Transverse colon (tissue), 4 donors: ENCODE measurements at places on chromosomes 4 and X. TPM values are rescaled to one million over a fixed set of nuclear protein-coding genes. Genes with fewer than 3 reads are reported as not detected.

PCDH10 gene
- total RNA-seq, result 0.48 TPM

STATH gene
- not detected for total RNA-seq

SUPT20HL2 gene
- not detected for total RNA-seq

SSX2 gene
- total RNA-seq, result not detected

RBM3 gene
- total RNA-seq, result 151 TPM

MAGEC3 gene
- total RNA-seq, result not detected

DMRTC1B gene
- not detected for total RNA-seq

REELD1 gene
- total RNA-seq, result 1.4 TPM

DNA sequence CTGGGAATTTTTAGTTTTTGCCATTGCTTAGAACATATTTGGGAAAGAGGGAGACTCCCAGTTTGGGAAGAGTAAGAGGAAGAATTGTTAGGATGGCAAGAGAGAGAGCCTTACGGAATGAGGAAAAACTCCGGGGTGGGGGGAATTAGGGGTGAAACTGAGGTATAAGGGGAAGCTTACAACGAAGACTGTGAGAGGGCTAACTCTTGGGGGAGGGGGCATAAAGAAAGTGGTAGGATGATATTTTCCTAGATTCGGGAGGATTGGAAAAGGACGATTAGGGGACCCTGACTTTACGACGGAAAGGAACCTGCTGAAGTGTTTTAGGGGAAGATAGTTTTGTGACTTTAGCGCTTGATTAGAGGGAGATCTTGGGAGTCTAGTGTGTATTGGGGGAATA, 86.2 kb upstream of the HPRT1 start:
- no peak for DNase-seq
- H3K4me3 ChIP-seq, result peak overlapping the region; percentile 84

DNA sequence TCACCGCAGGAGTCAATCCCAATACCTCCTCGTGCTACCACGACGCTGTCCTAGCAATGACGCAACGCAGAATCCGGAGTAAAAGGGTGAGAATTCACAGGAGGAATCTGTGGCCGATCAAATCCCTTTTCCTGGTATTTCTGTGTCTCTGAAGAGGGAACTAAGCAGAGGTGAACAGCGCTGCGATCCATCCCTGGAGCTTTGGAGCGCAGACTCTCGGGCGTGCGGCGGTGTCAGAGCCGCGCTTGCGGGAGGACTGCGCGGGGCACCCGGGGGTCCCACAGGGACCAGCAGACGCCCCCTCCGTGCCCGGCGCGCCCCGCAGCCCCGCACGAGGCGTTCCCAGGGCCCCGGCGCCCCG, 17.2 kb upstream of the ZNF718 start:
- H3K27me3 ChIP-seq, result peaks cover 41% of the 10 kb centered on the region
- no peak overlapping the region for H3K4me3 ChIP-seq
- no peak for DNase-seq
- no peaks in the 10 kb centered on the region for H3K36me3 ChIP-seq
- no peak overlapping the region for H3K27ac ChIP-seq

GRCh38 chr4:70902577-70903290, 565 bp downstream of the MOB1B start:
- no peaks in the 10 kb centered on the region for H3K36me3 ChIP-seq
- H3K4me3 ChIP-seq, result peak overlapping the region; percentile 72
- peaks cover 13% of the 10 kb centered on the region for H3K4me1 ChIP-seq
- peak overlapping the region; percentile 91 for H3K27ac ChIP-seq
- no peak for DNase-seq

GRCh38 chr4:3784454-3785291, 18.5 kb downstream of the ADRA2C start:
- DNase-seq, result no peak
- no peaks in the 10 kb centered on the region for H3K36me3 ChIP-seq
- H3K4me3 ChIP-seq, result no peak overlapping the region
- H3K27ac ChIP-seq, result no peak overlapping the region

- H3K4me3 ChIP-seq, result no peak overlapping the region
- no peaks in the 10 kb centered on the region for H3K4me1 ChIP-seq
- no peaks in the 10 kb centered on the region for H3K36me3 ChIP-seq
- no peaks in the 10 kb centered on the region for H3K27me3 ChIP-seq
- H3K27ac ChIP-seq, result no peak overlapping the region
Observed at GRCh38 chrX:30597216-30598012, 19.8 kb upstream of the TASL start.

DNA sequence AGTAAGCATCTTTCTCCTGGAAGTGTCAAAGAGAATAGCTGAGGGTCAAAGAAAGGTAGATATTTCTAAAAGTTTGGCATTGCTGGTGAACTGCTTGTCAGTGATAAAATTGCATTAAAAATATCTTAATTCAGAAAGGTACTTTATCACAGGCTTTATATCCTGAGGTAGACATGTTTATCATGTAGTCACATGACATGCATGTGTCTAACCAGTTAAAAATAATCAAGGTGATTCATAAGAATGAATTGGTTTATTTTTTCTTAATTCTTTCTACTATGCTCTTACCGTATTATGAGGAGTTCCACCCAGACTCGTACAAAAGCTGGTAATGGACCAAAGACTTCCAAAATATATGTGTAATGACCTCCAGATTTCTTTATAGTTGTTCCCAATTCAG, 6.1 kb downstream of the SLC7A11 start:
- no peak for DNase-seq
- H3K4me1 ChIP-seq, result no peaks in the 10 kb centered on the region
- no peak overlapping the region for H3K27ac ChIP-seq
- no peaks in the 10 kb centered on the region for H3K27me3 ChIP-seq
- H3K36me3 ChIP-seq, result no peaks in the 10 kb centered on the region

DNA sequence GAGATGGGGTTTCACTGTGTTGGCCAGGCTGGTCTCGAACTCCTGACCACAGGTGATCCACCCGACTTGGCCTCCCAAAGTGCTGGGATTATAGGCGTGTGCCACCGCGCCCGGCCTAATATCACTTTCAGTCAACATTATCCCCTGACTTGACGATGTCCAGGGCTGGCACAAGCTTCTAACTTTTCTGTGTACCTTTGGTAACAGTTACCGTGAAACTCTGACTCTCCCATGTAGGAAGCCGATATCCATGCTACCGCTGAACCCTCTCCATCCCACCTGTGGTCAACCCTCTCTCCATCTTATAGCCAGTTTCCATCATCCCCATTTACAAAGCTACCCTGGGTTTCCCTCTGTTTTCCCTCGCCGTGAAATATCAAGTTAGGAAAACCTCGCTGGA, 77.5 kb downstream of the CRLF2 start:
- DNase-seq, result no peak
- no peaks in the 10 kb centered on the region for H3K27me3 ChIP-seq
- H3K4me3 ChIP-seq, result no peak overlapping the region
- H3K4me1 ChIP-seq, result no peaks in the 10 kb centered on the region
- H3K36me3 ChIP-seq, result no peaks in the 10 kb centered on the region

GRCh38 chr4:184475498-184475897, 1.1 kb upstream of the IRF2 start:
- no peak for DNase-seq
- H3K27me3 ChIP-seq, result no peaks in the 10 kb centered on the region
- no peaks in the 10 kb centered on the region for H3K36me3 ChIP-seq
- H3K27ac ChIP-seq, result peak overlapping the region; percentile 100
- H3K4me1 ChIP-seq, result peaks cover 45% of the 10 kb centered on the region

- no peaks in the 10 kb centered on the region for H3K4me1 ChIP-seq
- no peak overlapping the region for H3K27ac ChIP-seq
- H3K36me3 ChIP-seq, result no peaks in the 10 kb centered on the region
- DNase-seq, result no peak
- H3K4me3 ChIP-seq, result no peak overlapping the region
Observed at GRCh38 chr4:36652857-36653256, 371.4 kb downstream of the DTHD1 start.

GRCh38 chr4:163171590-163171989, 4.9 kb upstream of the NAF1 start:
- H3K36me3 ChIP-seq, result no peaks in the 10 kb centered on the region
- peaks cover 10% of the 10 kb centered on the region for H3K27me3 ChIP-seq
- no peaks in the 10 kb centered on the region for H3K4me1 ChIP-seq
- DNase-seq, result no peak

GRCh38 chr4:153497988-153498967, 32.1 kb downstream of the TMEM131L start:
- no peaks in the 10 kb centered on the region for H3K27me3 ChIP-seq
- peak overlapping the region; percentile 76 for H3K27ac ChIP-seq
- H3K4me3 ChIP-seq, result no peak overlapping the region
- H3K36me3 ChIP-seq, result no peaks in the 10 kb centered on the region
- DNase-seq, result no peak

DNA sequence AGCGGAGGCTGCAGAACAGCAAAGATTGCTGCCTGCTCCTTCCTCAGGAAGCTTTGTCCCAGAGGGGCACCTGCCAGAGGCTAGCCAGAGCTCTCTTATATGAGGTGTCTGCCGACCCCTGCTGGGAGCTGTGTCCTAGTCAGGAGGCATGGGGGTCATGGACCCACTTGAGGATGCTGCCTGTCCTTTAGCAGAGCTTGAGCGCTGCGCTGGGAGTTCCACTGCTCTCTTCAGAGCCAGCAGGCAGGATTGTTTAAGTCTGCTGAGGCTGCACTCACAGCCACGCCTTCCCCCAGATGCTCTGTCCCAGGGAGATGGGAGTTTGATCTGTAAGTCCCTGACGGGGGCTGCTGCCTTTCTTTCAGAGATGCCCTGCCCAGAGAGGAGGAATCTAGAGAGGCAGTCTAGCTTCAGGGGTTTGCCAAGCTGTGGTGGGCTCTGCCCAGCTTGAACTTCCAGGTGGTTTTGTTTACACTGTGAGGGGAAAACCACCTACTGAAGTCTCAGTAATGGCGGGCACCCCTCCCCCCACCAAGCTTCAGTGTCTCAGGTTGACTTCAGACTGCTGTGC, 10.9 kb downstream of the DCK start:
- DNase-seq, result peak; percentile 49
- no peak overlapping the region for H3K27ac ChIP-seq
- no peaks in the 10 kb centered on the region for H3K4me1 ChIP-seq
- H3K36me3 ChIP-seq, result no peaks in the 10 kb centered on the region

DNA sequence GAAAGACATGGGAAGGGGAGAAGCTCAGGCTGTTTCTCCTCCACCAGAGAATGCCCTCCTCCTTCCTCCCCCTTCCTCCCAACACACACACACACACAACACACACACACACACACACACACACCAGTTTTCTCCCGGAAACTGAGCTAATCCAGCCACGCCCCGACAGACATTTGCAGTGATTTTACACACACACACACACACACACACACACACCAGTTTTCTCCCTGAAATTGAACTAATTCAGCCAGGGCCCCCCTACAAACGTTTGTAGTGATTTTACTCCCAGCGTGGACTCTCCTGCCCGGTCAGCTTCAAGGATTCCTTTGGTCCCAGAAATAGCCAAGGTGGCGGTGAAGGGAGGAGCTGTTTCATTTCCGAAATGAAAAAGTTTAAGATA, 32.9 kb upstream of the STX18 start:
- H3K36me3 ChIP-seq, result no peaks in the 10 kb centered on the region
- peak overlapping the region; percentile 72 for H3K27ac ChIP-seq
- peak overlapping the region; percentile 60 for H3K4me3 ChIP-seq
- H3K27me3 ChIP-seq, result no peaks in the 10 kb centered on the region
- peak; percentile 47 for DNase-seq

DNA sequence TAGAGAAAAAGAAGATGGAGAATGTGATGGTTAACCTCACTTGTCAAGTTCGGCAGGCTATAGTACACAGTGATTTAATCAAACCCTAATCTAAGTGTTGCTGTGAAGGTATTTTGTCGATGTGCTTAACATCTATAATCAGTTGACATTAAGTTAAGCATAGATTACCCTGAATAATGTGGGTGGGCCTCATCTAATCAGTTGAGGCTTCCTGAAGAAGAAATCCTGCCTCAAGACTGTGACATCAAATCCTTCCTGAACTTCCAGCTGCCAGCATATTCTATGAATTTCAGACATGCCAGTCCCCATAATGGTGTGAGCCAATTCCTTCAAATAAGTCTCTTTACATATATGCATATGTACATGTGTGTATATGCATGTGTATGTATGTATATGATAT, 181.4 kb downstream of the PACRGL start:
- no peaks in the 10 kb centered on the region for H3K36me3 ChIP-seq
- H3K27ac ChIP-seq, result no peak overlapping the region
- no peaks in the 10 kb centered on the region for H3K27me3 ChIP-seq

- H3K4me3 ChIP-seq, result no peak overlapping the region
- no peaks in the 10 kb centered on the region for H3K27me3 ChIP-seq
- H3K27ac ChIP-seq, result no peak overlapping the region
- H3K36me3 ChIP-seq, result no peaks in the 10 kb centered on the region
- no peaks in the 10 kb centered on the region for H3K4me1 ChIP-seq
Observed at GRCh38 chr4:80321776-80322175, 13.8 kb upstream of the CFAP299 start.
